ENCODE measurements at places on chromosomes 13 and 19. TPM values are rescaled to one million over a fixed set of nuclear protein-coding genes. Genes with fewer than 3 reads are reported as not detected.

The PRDX2 gene
- polyA plus RNA-seq, result 1,719 TPM

DNA sequence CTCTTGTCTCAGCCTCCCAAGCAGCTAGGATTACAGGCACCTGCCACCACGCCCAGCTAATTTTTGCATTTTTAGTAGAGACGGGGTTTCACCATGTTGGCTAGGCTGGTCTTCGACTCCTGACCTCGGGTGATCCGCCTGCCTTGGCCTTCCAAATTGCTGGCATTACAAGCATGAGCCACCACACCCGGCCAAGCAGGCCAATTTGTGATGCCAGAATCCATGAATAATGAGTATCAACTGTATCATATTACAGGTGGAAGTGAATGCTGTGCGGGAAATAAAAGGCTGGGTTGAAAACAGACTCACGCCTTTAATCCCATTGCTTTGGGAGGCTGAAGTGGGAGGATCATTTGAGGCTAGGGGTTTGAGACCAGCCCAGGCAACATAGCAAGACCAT lies 3.6 kb upstream of the NFILZ start:
- no peak for DNase-seq

GRCh38 chr13:72097568-72097967 lies 230.6 kb upstream of the DACH1 start:
- DNase-seq, result no peak

DNA sequence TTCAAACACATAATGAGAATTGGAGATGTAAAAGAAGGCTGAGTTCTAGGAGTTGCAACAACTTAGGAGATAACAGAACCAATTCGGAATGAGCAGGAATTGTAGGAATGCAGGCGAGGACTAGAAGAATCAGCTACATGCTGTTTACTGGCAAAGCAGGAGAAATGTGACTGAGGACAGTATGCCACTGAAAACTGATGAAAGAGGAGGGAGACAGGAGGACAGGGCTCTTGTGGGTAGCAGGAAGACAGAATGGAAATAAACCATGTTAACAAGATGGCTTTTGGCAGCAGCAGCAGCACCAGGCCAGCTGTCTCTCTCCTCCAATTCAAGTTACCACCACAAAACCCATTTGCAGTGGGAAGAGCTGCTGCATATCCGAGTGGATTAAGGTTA lies 91.0 kb upstream of the SLC15A1 start:
- DNase-seq, result no peak

DNA sequence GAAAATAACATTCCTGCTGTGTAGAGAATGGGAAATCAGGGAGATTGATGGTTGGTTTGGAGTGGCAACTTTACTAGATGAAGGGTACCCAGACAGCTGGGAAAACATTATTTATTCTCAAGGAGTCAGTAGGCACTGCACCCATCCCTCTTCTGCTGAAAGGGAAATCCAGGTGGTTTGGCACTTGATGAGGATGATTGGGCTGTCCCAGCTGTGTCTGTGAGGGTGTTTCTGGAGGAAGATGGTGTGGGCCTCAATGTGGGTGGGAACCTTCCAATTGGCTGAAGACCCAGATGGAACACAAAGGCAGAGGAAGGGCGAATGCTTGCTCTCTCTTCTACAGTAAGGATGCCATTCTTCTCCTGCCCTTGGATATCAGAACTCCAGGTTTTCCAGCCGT lies 10.4 kb upstream of the SACS start:
- no peak for DNase-seq

DNA sequence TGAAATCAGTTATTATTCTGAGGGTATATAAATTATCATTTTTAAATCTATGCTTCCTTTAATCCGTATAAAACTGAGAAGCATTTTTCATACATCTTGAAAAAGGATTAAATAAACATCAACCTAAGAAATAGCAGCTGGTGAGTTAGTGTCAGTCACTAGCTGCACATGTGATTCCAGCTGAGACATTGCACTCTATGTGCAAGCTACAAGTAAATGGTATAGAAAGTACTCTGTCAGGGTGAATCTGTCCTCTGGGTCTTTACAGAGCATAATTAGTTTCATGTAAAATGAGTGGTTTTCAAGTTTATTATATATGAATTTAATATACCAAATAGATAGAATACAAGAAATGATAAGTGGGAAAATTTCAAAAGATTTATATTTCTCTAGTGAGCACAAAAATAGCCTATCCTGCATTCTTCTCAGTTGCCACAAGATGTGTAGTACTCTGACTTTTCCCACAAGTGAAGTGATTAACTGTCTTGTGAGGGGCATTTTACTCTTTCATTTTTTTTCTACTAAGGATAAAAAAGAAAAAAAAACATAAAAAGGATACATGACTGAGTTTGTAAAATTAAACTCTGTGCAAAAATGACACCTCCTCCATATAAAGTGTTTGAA lies 1372.1 kb downstream of the PCDH9 start:
- DNase-seq, result no peak

The S1PR5 gene
- 0.75 TPM for polyA plus RNA-seq

DNA sequence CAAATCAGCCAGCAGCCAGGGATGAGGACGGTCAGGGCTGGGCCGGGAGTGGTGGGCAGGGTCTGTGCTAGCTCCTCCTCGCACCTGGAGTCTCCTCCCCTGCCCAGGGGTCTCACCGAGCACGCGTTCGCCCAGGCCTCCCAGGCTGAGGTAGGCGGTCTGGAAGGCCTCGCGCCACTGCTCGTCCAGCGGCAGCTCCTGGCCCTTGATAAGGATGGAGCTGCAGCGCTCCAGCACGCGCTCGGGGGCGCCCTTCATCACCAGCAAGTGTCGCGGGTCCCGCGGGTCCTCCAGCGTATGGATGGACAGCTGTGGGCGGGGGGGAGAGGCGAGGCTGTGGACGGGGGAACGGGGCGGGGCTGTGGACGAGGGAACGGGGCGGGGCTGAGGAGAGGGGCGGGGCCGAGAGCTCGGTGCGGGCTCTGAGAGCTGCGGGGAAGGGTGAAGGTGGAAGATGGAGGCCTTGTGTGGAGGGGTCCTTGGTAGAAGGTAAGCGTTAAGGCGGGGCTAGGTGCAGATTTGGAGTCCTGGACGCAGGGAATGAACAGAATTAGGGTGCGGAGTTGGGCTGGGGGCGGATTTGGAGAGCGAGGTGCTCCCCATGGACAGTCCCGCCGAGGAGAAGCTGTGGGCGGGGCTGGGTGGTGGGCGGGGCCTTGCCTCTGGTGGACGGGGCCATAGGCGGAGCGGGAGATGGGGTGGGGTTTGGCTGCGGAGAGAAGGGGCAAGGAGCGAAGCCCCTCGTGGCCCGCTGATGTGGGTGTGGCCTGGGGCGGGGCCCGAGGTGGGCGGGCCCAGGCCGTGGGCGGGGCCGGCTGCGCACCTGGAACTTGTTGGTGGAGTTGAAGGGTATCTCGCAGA lies 5.7 kb downstream of the ATP4A start:
- peak; percentile 92 for DNase-seq

GRCh38 chr19:2588081-2588777 lies 112.3 kb downstream of the GADD45B start:
- peak; percentile 82 for DNase-seq

GRCh38 chr13:65470781-65471180 lies 1759.4 kb downstream of the PCDH9 start:
- DNase-seq, result peak; percentile 28

GRCh38 chr19:5534787-5535586 lies 32.8 kb downstream of the TINCR start:
- no peak for DNase-seq

GRCh38 chr13:41032691-41033376 lies 13.7 kb upstream of the ELF1 start:
- DNase-seq, result no peak

The WDR88 gene
- polyA plus RNA-seq, result 0.79 TPM

GRCh38 chr19:47499371-47499770 lies 15.4 kb upstream of the KPTN start:
- DNase-seq, result no peak

- peak; percentile 61 for DNase-seq
Observed at GRCh38 chr13:31204592-31204991, 4.8 kb downstream of the B3GLCT start.

DNA sequence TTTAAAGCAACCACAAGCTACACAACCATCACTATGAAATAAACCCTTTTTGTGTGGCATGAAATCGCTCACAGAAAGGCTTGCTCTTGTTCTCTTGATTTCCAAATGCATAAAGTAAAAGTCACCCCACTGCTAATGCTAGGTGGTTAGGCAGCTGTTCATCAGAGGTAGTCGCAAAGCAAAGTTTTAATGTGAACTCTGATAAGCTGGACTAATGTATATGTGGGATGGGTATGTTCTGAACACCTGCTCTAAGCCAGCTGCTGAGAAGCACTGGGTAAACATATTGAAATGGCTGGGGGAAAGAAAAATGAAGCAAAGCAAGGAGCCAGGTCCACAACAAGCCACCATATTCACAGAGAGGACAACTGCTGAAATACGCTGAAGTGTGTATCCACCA lies 142.3 kb downstream of the KLF12 start:
- DNase-seq, result no peak

The PSPN gene
- polyA plus RNA-seq, result 2.7 TPM

DNA sequence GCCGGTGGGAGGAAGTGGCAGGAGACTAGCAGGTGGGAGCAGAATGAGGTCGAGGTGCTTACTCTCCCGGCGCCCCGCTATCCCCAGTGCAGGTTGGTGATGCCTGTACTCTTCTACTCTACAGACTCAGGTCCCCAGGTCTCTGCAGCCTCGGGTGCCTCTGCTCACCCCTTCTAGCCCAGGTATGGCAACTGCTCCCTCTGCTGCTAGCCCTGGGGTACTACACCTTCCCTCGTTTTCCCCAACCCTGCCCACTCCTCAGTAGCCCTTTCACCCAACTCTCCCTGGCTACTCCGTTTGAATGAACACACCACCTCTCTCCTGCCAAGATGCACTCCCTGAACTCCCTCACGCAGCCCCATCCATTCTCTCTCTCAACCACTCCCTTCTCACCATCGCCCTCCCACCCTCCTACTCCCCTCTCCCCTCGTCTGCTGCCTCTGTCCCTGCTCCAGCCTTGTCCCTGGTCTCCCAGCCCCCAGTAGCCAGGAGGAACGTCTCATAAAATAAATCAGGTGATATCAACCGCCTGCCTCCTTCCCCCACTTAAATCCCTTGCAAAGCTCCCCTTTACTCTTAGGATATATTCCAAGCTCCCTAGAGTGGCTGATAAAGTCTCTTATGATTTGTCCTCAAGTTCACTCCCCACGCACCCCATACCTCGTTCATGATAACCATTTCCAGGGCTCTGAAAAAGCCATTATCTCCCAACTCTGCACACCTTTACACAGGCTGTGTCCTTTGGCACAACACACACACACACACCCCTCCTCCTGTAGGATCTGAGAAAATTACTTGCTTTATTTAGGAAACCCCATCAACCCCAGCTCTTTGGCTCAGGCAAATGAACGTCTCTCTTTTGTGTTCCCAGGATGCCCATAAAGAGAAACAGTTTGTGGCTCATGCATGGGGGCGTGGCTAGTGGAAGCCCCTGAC lies 8.2 kb upstream of the MEIS3 start:
- peak; percentile 85 for DNase-seq

The EBPL gene
- 75.1 TPM for polyA plus RNA-seq

DNA sequence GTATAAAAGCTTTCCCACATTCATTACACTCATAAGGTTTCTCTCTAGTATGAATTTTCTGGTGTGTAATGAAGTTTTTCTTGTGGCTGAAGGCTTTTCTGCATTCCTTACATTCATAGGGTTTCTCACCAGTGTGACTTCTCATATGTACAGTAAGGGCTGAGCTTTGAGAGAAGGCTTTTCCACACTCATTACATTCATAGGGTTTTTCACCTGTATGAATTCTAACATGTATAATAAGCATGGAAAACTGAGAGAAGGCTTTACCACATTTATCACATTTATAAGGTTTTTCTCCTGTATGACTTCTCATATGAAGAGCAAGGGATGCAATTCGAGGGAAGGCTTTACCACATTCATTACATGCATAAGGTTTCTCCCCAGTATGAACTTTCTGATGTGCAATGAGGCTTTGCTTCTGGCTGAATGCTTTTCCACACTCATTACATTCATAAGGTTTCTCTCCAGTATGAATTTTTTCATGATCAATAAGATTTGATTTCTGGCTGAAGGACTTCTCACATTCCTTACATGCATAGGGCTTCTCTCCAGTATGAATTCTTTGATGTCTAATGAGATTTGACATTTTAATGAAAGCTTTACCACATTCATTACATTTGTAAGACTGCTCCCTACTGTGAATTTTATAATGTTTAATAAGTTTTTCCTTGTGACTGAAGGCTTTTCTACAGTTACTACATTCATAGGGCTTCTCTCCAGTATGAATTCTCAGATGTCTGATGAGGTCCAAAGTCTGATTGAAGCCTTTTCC lies 42.6 kb downstream of the ZNF527 start:
- peak; percentile 2 for DNase-seq

The PEX11G gene
- polyA plus RNA-seq, result 11.2 TPM

GRCh38 chr13:43297967-43298678 lies 274.7 kb downstream of the DNAJC15 start:
- no peak for DNase-seq

The SIGLECL1 gene
- polyA plus RNA-seq, result not detected

- DNase-seq, result no peak
Observed at GRCh38 chr13:39038569-39039030, 344 bp downstream of the NHLRC3 start.

The AXL gene
- 26.2 TPM for polyA plus RNA-seq

The CACTIN gene
- 19.4 TPM for polyA plus RNA-seq

DNA sequence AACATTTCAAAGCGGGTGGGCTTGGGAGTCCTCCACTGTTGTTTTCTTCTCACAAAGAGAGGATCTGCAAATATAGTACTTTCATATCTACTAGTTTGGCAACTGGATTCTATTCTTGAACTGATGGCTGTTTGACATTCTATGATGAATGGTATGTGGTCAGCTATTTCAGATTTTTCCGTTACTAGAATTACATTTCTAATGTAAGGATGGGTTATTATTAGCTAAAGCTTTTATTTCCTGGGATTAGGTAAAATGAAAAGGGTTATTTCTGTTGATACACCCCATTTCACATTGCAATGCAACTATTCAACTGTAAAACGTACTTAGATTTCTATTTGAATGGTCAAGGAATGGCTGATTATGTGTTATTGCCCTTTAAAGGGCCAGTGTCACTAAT lies 629.7 kb downstream of the DACH1 start:
- DNase-seq, result no peak

GRCh38 chr13:53189162-53189561 lies 160.5 kb downstream of the OLFM4 start:
- no peak for DNase-seq

- DNase-seq, result no peak
Observed at GRCh38 chr13:106528718-106529414, 6.6 kb downstream of the EFNB2 start.

DNA sequence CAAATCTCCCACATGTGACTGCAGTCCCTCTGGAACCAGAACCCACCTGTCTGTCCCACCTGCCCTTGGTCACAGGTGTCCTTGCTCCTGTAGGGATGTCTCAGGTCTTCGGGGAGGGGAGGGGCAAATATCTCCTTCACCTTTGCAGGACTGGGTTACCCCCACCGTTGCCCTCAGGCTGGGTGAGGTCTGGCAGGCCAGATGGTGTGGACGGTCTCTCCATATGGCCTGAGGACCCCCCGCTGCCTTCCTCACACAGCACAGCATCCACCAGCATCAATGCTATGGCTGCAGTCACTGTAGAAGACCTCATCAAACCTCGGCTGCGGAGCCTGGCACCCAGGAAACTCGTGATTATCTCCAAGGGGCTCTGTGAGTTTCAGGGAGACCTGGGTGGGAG lies 10.0 kb downstream of the SLC5A5 start:
- no peak for DNase-seq

- DNase-seq, result no peak
Observed at GRCh38 chr19:23526302-23526701, 131.0 kb upstream of the ZNF91 start.

The OR7A5 gene
- not detected for polyA plus RNA-seq

Measured in cardiac muscle cell (in vitro differentiated cells and primary cell).